Pancreas (tissue), 10 donors: ENCODE measurements at places on chromosomes 11 and 22. TPM values are rescaled to one million over a fixed set of nuclear protein-coding genes. Genes with fewer than 3 reads are reported as not detected.

GRCh38 chr11:32108576-32108975 lies 17.7 kb downstream of the RCN1 start:
- H3K4me1 ChIP-seq = no peaks in the 10 kb centered on the region
- H3K27ac ChIP-seq = no peak overlapping the region
- H3K36me3 ChIP-seq = no peaks in the 10 kb centered on the region
- no peak overlapping the region for H3K4me3 ChIP-seq
- DNase-seq = no peak
- H3K27me3 ChIP-seq = no peaks in the 10 kb centered on the region

GRCh38 chr11:85732965-85733364 lies 47.0 kb upstream of the CCDC89 start:
- H3K27me3 ChIP-seq = no peaks in the 10 kb centered on the region
- H3K4me3 ChIP-seq = no peak overlapping the region

- H3K4me1 ChIP-seq = no peaks in the 10 kb centered on the region
- no peaks in the 10 kb centered on the region for H3K36me3 ChIP-seq
- H3K27ac ChIP-seq = no peak overlapping the region
- H3K4me3 ChIP-seq = no peak overlapping the region
Observed at GRCh38 chr11:101028644-101029043, 101.0 kb downstream of the PGR start.

GRCh38 chr11:60870276-60870675 lies 2.9 kb downstream of the ZP1 start:
- no peaks in the 10 kb centered on the region for H3K4me1 ChIP-seq
- H3K27me3 ChIP-seq = no peaks in the 10 kb centered on the region
- no peak overlapping the region for H3K4me3 ChIP-seq
- no peak overlapping the region for H3K27ac ChIP-seq

- H3K27ac ChIP-seq = no peak overlapping the region
- H3K27me3 ChIP-seq = no peaks in the 10 kb centered on the region
- H3K36me3 ChIP-seq = no peaks in the 10 kb centered on the region
- H3K4me1 ChIP-seq = no peaks in the 10 kb centered on the region
- DNase-seq = no peak
Observed at GRCh38 chr22:38964989-38965388, 7.6 kb downstream of the APOBEC3A start.

GRCh38 chr11:18455686-18456372 lies at the start of gene LDHAL6A:
Gene LDHAL6A, plus strand, starts transcription at chr11:18455856. Its CDS starts 825 bp downstream, at chr11:18456681.
- H3K4me1 ChIP-seq = no peaks in the 10 kb centered on the region
- no peak within 1 kb of the TSS for H3K27ac ChIP-seq
- H3K36me3 ChIP-seq = no peaks in the 10 kb centered on the region
- no peak for DNase-seq
- no peaks in the 10 kb centered on the region for H3K27me3 ChIP-seq

Gene SAA4
- not detected for total RNA-seq

Gene DEPDC7
- total RNA-seq = 2.9 TPM

Gene OR5B21
- total RNA-seq = not detected

Gene OR51B5
- total RNA-seq = not detected
